ENCODE measurements at places on chromosomes 12 and 14.

GRCh38 chr12:95709152-95709551 is 81.4 kb downstream of the NTN4 start:
- no peak for DNase-seq

DNA sequence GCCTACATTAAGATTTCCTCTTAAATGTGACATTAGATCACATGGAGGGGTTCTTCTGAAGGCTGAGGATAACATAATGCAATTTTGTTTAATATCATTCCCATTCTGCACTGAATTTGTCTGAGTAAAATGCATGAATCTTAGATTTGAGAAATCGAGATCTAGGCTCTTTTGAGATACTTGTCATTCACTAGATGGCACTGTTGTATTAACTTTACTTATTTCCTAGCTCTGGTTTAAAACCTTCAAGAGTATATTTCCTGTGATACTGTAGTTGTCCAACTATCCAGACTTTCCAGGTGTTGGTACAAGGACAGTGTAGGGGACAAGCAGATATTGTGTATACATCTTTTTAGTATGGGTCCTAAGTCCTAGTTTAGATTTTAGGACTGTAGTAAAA is 91.7 kb upstream of the SEL1L start:
- DNase-seq: peak; percentile 24

- peak; percentile 81 for DNase-seq
These were observed 552 bp upstream of the SCN8A start for GRCh38 chr12:51590347-51591015.

DNA sequence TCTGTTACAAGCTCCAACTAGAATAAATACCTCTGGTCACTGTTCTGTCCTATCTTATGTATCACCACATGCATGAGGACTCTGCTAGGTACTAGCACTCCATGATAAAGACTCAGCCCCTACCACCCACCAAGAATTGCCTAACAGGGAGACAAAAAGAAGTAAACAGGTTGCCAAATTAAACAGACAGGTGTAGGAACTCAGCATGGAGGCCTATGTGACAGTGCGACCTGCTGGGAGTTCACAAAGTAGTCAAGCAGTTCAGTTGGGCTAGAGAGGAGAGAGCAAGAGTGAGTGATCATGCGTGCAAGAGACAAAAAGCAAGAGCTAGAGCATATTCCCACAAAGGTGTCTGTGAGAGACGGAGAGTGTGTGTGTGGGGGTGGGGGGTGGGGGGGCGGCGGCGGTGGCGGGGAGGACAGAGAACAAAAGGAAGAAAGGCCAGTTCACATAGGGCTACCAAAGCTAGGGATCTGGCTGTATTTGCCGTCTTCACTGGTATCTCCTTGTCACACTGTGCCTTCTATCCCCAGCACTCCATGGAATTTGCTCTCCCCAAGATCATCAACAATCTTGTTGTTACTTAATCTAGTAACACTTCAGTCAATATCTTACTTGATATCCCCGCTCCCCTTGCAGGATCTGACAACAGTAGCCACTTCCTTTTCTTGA is 81.2 kb downstream of the SPPL3 start:
- DNase-seq: no peak

- peak; percentile 83 for DNase-seq
These were observed 3.0 kb downstream of the ETV6 start for GRCh38 chr12:11652351-11653040.

DNA sequence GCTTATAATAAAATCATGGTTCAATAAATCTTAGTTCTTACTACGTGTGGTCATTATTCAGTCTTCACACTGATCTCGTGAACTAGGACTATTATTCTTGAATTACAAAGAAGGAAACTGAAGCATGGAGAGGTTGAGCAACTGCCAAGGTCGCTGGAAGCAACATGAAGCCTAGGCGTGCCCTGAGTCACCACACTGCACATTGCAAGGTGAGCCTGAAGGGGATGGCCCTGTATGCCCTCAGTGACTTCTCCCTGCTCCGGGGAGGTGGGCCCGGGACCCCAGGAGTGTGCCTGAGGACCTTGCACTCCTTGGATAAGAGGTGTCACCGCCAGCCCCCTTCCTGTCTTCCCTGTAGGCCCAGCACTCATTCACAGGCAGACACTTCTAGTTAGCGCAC is 161.6 kb downstream of the CACNA1C start:
- no peak for DNase-seq

All from KBM-7 (cell line).